ENCODE measurements at places on chromosomes 1 and 21. TPM values are rescaled to one million over a fixed set of nuclear protein-coding genes. Genes with fewer than 3 reads are reported as not detected.
A peak's percentile ranks its signal among the peaks of the same experiment; 100 is the strongest.

DNA sequence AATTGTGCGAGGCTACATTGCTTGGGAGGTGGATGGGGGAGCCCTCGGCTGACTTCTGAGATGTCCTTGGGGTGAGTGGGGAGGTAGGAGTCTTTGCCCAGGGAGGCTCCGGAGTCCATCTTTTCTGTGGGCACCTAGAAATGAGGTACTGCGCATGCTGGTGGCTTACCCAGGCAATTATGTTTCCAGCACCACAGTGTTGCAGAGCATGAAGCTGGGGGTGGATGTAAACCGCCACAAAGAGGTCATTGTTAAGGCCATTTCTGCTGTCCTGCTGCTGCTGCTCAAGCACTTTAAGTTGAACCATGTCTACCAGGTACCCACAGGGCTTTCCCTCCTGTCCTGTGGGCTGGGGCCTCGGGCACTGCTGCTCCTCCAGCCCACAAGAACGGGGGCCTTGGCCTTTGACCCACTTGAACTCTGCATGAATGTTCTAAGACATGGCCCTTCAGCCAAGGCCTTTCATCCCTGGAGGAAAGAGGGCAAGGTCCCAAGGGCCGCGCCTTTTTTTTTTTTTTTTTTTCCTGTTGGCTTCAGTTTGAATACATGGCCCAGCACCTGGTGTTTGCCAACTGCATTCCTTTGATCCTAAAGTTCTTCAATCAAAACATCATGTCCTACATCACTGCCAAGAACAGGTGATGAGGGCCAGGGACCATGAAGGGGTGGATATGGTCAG is 14.6 kb downstream of the STRIP1 start:
- peaks cover 96% of the 10 kb centered on the region for H3K36me3 ChIP-seq
- no peak overlapping the region for H3K4me3 ChIP-seq
- DNase-seq = no peak
- no peaks in the 10 kb centered on the region for H3K4me1 ChIP-seq
- no peaks in the 10 kb centered on the region for H3K27me3 ChIP-seq
- no peak overlapping the region for H3K27ac ChIP-seq

DNA sequence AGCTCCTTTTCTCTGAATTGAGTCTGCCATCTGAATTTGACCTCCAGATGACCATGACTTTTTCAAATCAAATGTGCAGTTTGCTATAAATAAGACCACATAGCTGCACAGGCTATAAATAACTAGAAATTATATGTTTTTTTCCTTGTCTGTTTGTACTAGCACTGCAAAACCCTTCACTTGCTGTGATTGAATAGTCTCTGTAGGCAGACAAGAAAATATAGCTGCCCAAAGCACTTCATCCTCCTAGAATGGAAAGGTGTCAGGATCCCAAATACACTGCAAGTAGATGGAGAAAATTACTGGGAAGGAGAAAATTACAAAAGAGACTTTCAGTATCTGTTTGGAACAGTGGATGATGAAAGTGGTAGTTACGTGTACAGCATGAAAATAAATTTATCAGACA is 175.8 kb downstream of the APP start:
- no peaks in the 10 kb centered on the region for H3K27me3 ChIP-seq
- DNase-seq = no peak
- no peak overlapping the region for H3K4me3 ChIP-seq
- no peaks in the 10 kb centered on the region for H3K4me1 ChIP-seq

- H3K27me3 ChIP-seq = no peaks in the 10 kb centered on the region
- H3K4me1 ChIP-seq = no peaks in the 10 kb centered on the region
- H3K36me3 ChIP-seq = no peaks in the 10 kb centered on the region
- no peak for DNase-seq
- H3K27ac ChIP-seq = no peak overlapping the region
- no peak overlapping the region for H3K4me3 ChIP-seq
Measured at GRCh38 chr1:63624911-63625310, 31.7 kb downstream of the PGM1 start.

CDC7 gene
- total RNA-seq = 15.4 TPM

DNA sequence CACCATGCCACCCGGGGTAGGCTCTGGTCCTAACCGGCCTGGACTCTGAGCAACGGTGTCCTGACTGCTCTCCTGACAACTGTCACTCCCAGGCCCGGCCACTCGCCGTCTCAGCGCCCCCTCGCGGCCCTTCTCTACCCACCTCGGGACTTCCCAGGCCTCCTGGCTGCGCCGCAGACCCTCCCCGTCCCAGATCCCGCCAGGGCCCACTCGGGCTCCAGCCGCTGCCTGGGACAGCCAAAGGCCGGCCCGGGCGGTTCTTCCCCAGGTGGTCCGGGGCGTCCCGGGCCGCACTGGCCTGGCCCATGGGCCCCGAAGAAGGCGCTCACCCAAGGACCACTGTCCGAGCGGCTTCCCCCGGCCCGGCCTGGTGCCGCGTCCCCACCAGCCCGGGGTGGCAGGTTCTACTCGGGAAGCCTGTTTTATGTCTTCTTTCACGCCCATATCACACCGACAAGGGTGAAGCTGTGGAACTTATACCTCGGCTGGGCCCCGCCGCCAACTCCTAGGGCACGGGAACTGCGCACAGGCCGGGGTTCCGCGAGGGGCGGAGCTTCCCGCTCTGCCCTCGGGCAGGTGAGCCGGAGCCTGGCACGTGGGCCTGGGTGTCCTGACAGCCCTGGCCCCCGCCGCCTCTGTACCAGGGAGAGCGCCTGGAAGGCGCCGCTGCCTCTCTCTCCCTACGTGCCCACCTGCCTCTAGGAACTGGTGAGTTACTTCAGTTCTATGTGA is 138.3 kb downstream of the TTLL7 start:
- no peak for DNase-seq
- no peaks in the 10 kb centered on the region for H3K36me3 ChIP-seq
- H3K4me3 ChIP-seq = no peak overlapping the region
- no peaks in the 10 kb centered on the region for H3K4me1 ChIP-seq

- DNase-seq = no peak
- H3K27ac ChIP-seq = no peak overlapping the region
- no peak overlapping the region for H3K4me3 ChIP-seq
- H3K36me3 ChIP-seq = peaks cover 54% of the 10 kb centered on the region
- no peaks in the 10 kb centered on the region for H3K4me1 ChIP-seq
- H3K27me3 ChIP-seq = no peaks in the 10 kb centered on the region
Measured at GRCh38 chr1:13617108-13617507, 33.5 kb downstream of the PDPN start.

DNA sequence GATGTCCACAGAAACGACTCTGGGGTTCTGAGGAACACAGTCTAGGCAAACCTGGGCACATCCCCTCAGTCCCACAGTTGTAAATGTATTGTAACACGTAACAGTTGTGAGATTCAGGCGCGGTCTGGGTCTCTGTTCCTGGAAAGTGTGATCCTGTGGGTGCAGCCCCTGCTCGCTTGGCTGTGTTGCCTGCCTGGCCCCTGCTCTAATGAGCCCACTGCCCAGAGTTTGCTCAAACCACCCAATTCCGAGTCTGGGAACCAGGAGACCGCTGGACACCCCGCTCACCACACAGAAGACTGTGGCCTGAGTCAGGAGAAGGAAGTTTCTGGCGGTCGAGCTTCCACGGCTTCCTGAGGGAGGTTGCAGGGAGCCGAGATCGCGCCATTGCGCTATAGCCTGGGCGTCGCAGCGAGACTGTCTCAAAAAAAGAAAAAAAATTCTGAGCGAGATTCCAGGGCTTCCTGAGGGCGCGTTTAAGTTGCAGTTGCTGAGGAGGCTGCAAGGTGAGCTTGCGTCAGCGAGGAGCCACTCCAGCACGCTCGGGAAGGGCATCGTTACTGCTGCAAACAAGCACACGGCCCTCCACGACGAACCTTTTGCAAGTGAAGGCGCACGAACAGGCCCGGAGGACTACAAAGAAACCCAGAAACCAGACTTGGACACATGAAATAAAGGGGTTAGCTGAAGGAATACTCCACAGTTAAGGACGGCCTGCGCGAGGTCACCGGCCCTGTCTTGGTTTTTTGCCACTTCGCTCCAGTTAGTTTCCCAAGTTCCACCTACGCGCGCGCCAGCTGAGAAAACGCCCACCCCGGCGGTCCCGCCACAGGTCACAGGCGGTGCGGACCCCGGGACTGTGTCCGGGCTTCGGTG is 1.1 kb downstream of the C21orf58 start:
- H3K36me3 ChIP-seq = peaks cover 80% of the 10 kb centered on the region
- H3K27me3 ChIP-seq = no peaks in the 10 kb centered on the region
- peak overlapping the region; percentile 93 for H3K4me3 ChIP-seq
- H3K4me1 ChIP-seq = peaks cover 43% of the 10 kb centered on the region
- peak; percentile 38 for DNase-seq

SELE gene
- total RNA-seq = 0.21 TPM

OR2T33 gene
- not detected for total RNA-seq

FGR gene
- total RNA-seq = not detected

DNA sequence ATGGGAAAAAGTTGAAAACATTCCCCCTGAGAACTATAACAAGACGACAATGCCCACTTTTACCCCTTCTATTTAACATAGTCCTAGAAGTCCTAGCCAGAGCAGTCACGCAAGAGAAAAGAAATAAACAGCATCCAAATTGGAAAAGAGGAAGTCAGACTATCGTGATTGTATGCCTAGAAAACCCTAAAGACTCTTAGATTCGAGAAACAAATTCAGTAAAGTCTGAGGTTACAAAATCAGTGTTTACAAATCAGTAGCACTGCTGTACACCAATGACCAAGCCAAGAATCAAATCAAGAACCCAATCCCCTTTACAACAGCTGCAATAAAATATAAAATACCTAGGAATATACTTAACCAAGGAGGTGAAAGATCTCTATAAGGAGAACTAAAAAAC is 72.4 kb downstream of the POU2F1 start:
- no peak overlapping the region for H3K27ac ChIP-seq
- no peaks in the 10 kb centered on the region for H3K27me3 ChIP-seq
- H3K4me3 ChIP-seq = no peak overlapping the region
- H3K4me1 ChIP-seq = peaks cover 3% of the 10 kb centered on the region

GRCh38 chr1:218164930-218165700 is 120.0 kb upstream of the RRP15 start:
- no peak overlapping the region for H3K27ac ChIP-seq
- peak overlapping the region; percentile 33 for H3K4me3 ChIP-seq
- no peaks in the 10 kb centered on the region for H3K36me3 ChIP-seq
- H3K4me1 ChIP-seq = peaks cover 14% of the 10 kb centered on the region
- H3K27me3 ChIP-seq = peaks cover 80% of the 10 kb centered on the region

MRPS14 gene
- total RNA-seq = 28.9 TPM

GRCh38 chr1:156241311-156241811 is 623 bp upstream of the BGLAP start:
- H3K27ac ChIP-seq = no peak overlapping the region
- peaks cover 8% of the 10 kb centered on the region for H3K4me1 ChIP-seq
- no peak overlapping the region for H3K4me3 ChIP-seq
- H3K27me3 ChIP-seq = peaks cover 15% of the 10 kb centered on the region
- DNase-seq = no peak
- peaks cover 19% of the 10 kb centered on the region for H3K36me3 ChIP-seq

ROR1 gene
- 14.8 TPM for total RNA-seq

- no peaks in the 10 kb centered on the region for H3K27me3 ChIP-seq
- H3K4me3 ChIP-seq = no peak overlapping the region
- no peak for DNase-seq
- H3K27ac ChIP-seq = no peak overlapping the region
- H3K36me3 ChIP-seq = no peaks in the 10 kb centered on the region
Measured at GRCh38 chr1:107842241-107842640, 122.7 kb downstream of the VAV3 start.

GRCh38 chr1:184031409-184032107 is 6.0 kb downstream of the COLGALT2 start:
- H3K4me1 ChIP-seq = peaks cover 7% of the 10 kb centered on the region
- no peak for DNase-seq
- H3K4me3 ChIP-seq = no peak overlapping the region
- peaks cover under 1% of the 10 kb centered on the region for H3K36me3 ChIP-seq
- H3K27me3 ChIP-seq = no peaks in the 10 kb centered on the region
- H3K27ac ChIP-seq = no peak overlapping the region

GRCh38 chr1:240602189-240602588 is 9.8 kb downstream of the GREM2 start:
- no peaks in the 10 kb centered on the region for H3K36me3 ChIP-seq
- H3K27ac ChIP-seq = no peak overlapping the region
- no peak for DNase-seq
- no peak overlapping the region for H3K4me3 ChIP-seq
- H3K27me3 ChIP-seq = peaks cover 15% of the 10 kb centered on the region
- H3K4me1 ChIP-seq = no peaks in the 10 kb centered on the region

GRCh38 chr1:60886793-60887331 is 195.5 kb upstream of the NFIA start:
- H3K27me3 ChIP-seq = no peaks in the 10 kb centered on the region
- no peak overlapping the region for H3K4me3 ChIP-seq
- no peak overlapping the region for H3K27ac ChIP-seq

DNA sequence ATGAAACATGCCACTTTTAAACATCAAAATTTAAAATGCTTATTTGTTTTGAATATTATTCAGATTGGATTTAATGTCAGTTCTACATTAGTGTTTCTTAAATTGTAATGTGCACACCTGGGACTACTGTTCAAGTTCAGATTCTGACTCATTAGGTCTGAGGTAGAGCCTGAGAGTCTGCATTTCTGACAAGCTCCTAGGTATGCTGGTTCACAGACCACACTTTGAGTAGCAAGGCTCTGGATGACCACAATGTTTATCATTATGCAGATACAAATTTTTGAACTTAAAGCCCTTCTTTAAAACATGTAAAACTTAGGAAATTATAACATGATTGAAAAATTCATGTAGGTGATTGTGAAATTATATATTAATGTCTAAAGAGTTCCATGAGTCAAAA is 40.2 kb downstream of the TTLL7 start:
- H3K4me3 ChIP-seq = no peak overlapping the region
- H3K4me1 ChIP-seq = peaks cover 3% of the 10 kb centered on the region
- DNase-seq = no peak

- DNase-seq = no peak
- H3K4me1 ChIP-seq = peaks cover 9% of the 10 kb centered on the region
- peaks cover 76% of the 10 kb centered on the region for H3K36me3 ChIP-seq
- H3K4me3 ChIP-seq = no peak overlapping the region
- no peak overlapping the region for H3K27ac ChIP-seq
- no peaks in the 10 kb centered on the region for H3K27me3 ChIP-seq
Measured at GRCh38 chr1:17434601-17435000, 4.9 kb downstream of the RCC2 start.

- H3K27me3 ChIP-seq = peaks cover 14% of the 10 kb centered on the region
- DNase-seq = no peak
- no peaks in the 10 kb centered on the region for H3K4me1 ChIP-seq
- no peaks in the 10 kb centered on the region for H3K36me3 ChIP-seq
Measured at GRCh38 chr21:32826329-32827167, 55.0 kb upstream of the PAXBP1 start.

GRCh38 chr1:62295921-62296491 is 23.2 kb downstream of the KANK4 start:
- DNase-seq = no peak
- H3K36me3 ChIP-seq = no peaks in the 10 kb centered on the region
- no peak overlapping the region for H3K27ac ChIP-seq
- no peak overlapping the region for H3K4me3 ChIP-seq
- H3K4me1 ChIP-seq = peaks cover 12% of the 10 kb centered on the region

SEC16B gene
- total RNA-seq = 0.82 TPM

- H3K27me3 ChIP-seq = no peaks in the 10 kb centered on the region
- H3K4me3 ChIP-seq = no peak overlapping the region
- no peaks in the 10 kb centered on the region for H3K36me3 ChIP-seq
- H3K4me1 ChIP-seq = no peaks in the 10 kb centered on the region
- H3K27ac ChIP-seq = no peak overlapping the region
Measured at GRCh38 chr1:183003203-183003602, 20.0 kb upstream of the LAMC1 start.

Data from SJSA1 (cell line).